IMR-90 (cell line): ENCODE measurements at places on chromosomes 1 and 21. TPM values are rescaled to one million over a fixed set of nuclear protein-coding genes. Genes with fewer than 3 reads are reported as not detected.
A peak's percentile ranks its signal among the peaks of the same experiment; 100 is the strongest.

GRCh38 chr1:152487871-152488270 lies 22.7 kb upstream of the LCE5A start:
- no peak for DNase-seq

DNA sequence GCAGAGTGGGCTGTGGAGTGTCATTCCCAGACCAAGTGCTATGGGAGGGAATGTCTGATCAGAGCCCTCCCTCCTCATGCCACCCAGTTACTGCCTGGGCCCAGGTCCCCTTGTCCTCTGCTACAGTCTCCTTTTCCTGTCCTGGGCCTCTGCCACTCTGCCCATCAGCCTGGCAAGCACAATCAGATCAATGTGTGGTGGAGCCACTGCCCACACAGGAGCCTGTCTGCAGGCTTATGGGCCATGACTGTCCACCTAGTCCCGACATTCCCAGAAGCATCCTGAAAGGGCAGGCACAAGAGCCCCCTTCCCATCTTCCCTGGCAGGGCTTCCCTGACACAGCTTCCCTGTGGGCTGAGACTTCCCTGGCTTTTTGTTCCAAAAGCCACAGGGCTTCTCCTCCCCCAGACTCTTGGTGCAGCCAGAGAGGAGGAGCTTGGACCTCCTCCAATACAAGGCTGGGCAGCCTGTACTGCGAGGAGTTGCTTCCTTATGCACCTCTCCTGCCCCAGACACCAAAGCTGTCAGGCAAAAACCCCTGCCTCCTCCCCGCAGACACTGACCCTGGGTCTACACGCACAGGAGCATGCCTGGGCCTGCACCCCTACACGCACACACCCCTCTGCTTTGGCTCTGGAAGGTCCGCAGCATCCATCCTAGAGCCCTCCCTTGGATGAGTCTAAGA lies 29.2 kb upstream of the CNTN2 start:
- DNase-seq = no peak

GRCh38 chr1:201255479-201256362 lies 27.6 kb upstream of the PKP1 start:
- no peak for DNase-seq

- no peak for DNase-seq
Observed at GRCh38 chr1:209761011-209761635, 5.3 kb downstream of the TRAF3IP3 start.

- DNase-seq = no peak
Observed at GRCh38 chr1:34656731-34657130, 98.1 kb upstream of the GJB5 start.

GRCh38 chr1:240562111-240562590 lies 49.8 kb downstream of the GREM2 start:
- DNase-seq = peak; percentile 74

GRCh38 chr1:160367934-160368923 lies 1.4 kb downstream of the NHLH1 start:
- DNase-seq = no peak

GRCh38 chr1:158153746-158154444 lies 26.8 kb upstream of the CD1D start:
- no peak for DNase-seq

- DNase-seq = no peak
Observed at GRCh38 chr21:33651965-33652680, 9.8 kb downstream of the ITSN1 start.

DNA sequence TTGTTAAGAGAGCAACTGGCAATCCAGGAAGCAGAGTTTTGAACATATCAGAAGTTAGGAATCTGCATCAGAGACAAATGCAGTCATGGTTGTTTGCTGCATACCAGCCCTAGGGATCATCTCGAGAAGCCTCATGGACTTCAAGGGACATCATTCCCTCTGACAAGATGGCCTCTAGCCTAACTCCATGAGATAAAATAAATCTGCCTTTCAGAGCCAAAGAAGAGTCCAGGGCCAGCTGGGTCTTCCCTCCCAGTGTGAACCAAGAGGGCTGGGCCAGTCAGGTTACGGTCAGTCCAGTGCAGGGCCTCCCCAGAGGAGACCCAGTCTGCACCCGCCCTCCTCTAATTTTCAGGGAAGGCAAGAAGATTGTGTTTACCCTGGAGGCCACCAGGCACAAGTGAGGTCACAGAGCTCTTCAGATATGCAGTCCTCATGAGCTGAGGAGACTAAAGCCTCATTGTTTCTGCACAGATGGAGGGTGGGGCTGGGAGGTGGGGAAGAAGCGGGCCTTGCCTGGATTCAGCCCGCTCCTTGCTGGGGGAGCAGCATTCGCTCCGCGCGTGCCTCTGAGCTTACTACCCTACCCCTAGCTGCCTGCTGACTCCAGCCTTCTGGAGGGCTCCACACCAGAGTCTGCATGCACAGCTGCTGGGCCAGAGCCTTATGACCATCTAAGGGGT lies 52.8 kb downstream of the CAPN2 start:
- peak; percentile 56 for DNase-seq

GRCh38 chr1:245154429-245155271 lies at the start of gene KIF26B:
Gene KIF26B, plus strand, starts transcription at chr1:245154985. Its CDS starts 440 bp downstream, at chr1:245155425.
- peak; percentile 50 for DNase-seq

DNA sequence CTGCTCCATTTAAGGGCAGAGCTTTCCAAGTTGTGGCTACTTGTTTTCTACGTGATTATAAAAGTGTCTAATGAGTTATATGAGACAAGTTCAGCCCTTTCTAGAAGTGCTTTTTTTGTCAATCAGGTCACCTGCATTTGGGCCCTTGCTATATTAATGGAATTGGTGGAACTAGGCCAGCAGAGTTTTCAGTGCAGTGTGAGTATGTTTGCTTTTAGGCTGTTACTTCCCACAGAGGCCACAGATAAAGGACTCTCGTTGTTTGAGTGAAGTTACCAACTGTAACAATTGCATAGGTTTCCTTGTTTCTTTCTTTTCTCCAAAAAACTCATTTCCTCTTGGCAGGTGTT lies 10.9 kb downstream of the SMAP2 start:
- DNase-seq = no peak

DNA sequence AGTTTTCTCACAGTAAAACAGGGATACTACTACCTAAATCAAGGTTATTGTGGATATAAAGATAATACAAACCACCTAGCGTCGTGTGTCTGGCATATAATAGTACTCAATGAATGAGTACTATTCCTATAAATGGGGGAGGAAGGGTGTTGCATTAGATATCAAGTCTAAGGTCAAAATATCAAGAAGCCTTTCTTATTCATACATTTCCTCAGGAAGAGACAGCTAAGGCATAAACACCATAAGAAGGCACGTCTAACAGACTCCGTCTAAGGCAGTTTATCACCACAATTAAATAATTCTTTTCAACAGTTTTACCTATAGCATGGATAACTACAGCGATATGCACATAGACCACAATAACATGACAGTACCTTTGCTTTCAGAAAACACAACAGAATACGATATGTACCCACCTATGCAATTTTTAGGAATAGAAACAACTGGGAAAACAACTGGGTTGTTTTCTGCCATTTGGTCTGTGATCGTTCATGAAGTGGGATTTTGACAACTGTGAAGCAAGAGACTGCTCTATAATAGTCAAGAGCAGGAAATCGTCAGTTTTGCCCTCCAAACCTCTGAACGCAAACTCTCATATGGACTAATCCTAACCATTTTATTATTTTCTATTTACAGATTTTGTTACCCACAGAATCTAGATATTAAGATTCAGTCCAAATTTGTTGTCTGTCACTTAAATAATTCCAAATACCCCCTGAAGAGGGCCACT lies 53.1 kb downstream of the HNRNPR start:
- DNase-seq = no peak

DNA sequence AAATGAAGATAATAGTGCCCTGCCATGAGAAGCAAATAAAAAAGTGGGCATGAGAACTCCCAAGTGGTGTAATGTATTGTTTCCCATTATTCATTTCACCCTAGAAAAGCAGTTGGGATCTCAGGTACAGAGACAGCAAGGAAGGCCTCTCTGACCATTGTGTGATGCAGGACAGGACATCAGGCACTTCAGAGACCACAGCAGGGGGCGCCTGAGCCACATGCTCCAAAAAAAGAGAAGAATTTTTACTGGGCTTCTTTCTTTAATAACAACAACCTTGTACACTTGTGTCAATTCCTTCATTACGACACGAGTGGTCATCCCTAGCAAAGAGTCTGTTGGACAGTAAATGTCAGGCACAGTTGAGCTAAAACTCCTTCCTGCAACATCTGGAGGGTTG lies 533.3 kb downstream of the OMA1 start:
- DNase-seq = no peak

- DNase-seq = peak; percentile 5
Observed at GRCh38 chr1:90717665-90718410, 736 bp upstream of the BARHL2 start.

- no peak for DNase-seq
Observed at GRCh38 chr1:27380766-27381733, 2.1 kb downstream of the CD164L2 start.

DNA sequence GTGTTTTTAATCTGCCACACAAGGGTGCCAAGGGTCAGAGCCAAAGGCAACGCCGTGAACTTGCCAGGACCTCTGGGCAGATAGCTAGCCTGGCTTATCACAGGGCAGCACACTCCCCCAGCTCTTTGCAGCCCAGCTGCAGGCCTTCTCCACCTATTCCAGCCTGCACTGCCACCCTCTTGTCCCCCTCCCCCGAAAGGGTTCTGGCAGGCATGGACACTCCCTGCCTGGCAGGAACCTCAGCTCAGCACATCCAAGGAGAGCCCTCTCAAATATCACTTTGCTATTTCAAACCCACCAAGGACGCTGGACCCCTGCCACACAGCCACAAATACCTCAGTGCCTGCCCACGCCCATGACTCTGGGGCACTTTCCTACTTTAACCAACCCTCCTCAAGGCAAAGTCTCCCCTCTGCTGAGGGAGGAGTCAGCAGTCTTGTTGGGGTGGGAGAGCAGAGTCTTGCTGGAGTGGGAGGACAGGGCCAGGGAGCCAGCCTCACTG lies 9.1 kb downstream of the SSBP3 start:
- no peak for DNase-seq

DNA sequence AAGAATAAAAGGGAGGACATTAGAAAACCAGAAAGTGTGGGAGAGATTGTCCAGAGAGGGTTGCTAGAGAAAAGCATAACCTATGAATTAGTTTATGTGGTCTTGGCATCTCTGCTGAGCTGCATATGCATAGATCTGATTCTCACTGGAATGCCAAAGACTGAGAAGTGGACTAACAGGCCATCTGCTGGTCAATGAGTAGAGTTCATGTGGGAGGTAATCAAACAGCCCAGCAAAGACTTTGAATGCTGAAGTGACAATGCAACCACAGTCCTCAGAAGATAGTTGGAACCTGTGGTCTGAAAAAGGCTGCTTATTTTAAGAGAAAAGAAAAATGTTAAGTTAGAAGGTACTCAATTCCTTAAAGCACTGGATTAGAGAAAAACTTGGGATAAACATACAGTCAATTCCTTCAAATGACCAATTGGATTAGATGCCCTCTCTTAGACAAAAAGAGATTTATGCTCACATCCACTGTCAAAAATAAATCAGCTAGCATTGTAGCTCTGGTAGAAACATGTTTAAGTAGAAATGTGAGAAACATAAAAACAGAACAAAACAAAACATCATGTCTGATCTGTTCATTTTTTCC lies 382.8 kb downstream of the AMY1C start:
- peak; percentile 1 for DNase-seq

DNA sequence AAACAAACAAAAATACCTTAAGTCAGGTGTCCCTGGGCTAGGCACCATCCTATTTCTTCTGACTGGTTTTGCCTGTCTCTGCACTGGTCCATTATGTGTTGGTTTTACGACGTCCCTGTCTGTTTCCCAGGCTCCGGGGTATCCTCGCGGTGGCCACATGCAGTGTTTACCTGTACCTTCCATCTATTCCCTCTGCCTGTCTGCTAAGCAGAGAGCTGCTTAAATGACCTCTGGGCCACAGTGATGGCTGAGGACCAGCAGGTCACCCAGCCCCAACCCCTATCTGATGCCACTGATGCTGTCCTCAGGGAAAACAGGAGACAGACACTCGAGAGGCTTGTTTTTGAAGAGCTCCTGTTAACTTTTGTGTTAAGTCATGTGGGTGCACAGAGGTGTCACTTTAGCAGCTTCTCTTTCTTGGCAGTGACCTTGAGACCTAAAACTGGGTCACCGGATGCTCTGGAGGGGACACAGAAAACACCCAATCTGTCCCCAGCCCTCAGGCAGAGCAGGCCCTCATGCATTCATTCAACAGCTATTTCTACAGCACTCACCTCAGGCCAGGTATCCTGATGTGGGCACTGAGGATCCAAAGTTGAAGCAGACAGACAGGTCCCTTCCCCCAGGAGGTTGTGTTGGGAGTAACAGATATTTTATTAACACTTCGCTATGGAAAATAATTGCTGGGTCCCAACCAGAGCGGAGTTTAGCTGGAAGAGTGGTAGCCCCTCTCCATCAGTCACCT lies 4.4 kb upstream of the EFHD2 start:
- DNase-seq = no peak

- no peak for DNase-seq
Observed at GRCh38 chr1:156638189-156638985, 3.5 kb upstream of the BCAN start.

- DNase-seq = no peak
Observed at GRCh38 chr1:231808116-231808515, 181.5 kb downstream of the DISC1 start.

GRCh38 chr1:204417074-204417997 lies 5.7 kb upstream of the PPP1R15B start:
- DNase-seq = peak; percentile 97

DNA sequence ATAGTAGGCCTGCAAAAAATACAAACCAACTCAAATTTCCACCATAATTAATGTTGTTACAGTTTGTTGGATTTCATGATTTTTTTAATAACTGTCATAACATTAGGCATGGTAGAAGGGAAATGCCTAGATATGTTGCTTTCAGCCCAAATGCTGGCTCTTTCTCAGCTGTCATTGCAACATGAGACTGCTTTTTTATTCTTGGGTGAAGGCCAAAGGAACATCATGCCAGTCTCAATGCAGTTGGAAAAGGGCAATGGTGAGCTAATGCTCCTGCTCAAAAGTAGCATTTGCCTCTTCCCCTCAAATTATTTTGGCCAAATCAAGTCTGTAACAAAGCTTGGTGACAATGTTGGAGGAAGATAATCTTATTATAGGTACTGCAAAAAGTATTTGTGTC lies 877.7 kb upstream of the PRMT6 start:
- no peak for DNase-seq

WNT9A gene
- total RNA-seq = 0.18 and 0.28 TPM in 2 replicates

PGLYRP3 gene
- not detected in 2 replicates for total RNA-seq

CA6 gene
- total RNA-seq = not detected in 2 replicates

CNST gene
- total RNA-seq = 25.5 and 32.8 TPM in 2 replicates

RCC1 gene
- total RNA-seq = 33.9 and 43.9 TPM in 2 replicates

FAAH gene
- under 0.01 TPM in 1 of 2 replicates, not detected in the other for total RNA-seq

HES3 gene
- total RNA-seq = not detected in 2 replicates

C1orf52 gene
- 16.3 and 23.1 TPM in 2 replicates for total RNA-seq

IGSF5 gene
- total RNA-seq = not detected in 2 replicates

GSTM1 gene
- total RNA-seq = not detected in 2 replicates

CELA2B gene
- not detected in 2 replicates for total RNA-seq
